GM12878 (cell line): ENCODE measurements at places on chromosomes 11 and 22. TPM values are rescaled to one million over a fixed set of nuclear protein-coding genes. Genes with fewer than 3 reads are reported as not detected.

The MUC5AC gene
- total RNA-seq = not detected in 2 replicates

The SLC17A6 gene
- not detected in 2 replicates for total RNA-seq

The OR51A7 gene
- not detected in 2 replicates for total RNA-seq

The ISX gene
- 0.21 and 0.45 TPM in 2 replicates for total RNA-seq

The GPR83 gene
- total RNA-seq = 0.11 TPM in 1 of 2 replicates, not detected in the other

The C11orf86 gene
- not detected in 2 replicates for total RNA-seq

The FGF4 gene
- total RNA-seq = not detected in 2 replicates

The TMEM134 gene
- 42.5 and 45.0 TPM in 2 replicates for total RNA-seq

The ASCL2 gene
- total RNA-seq = not detected in 2 replicates

The OR51Q1 gene
- total RNA-seq = not detected in 2 replicates
